ELF-1 (cell line): ENCODE measurements at places on chromosomes 12 and 14.
A peak's percentile ranks its signal among the peaks of the same experiment; 100 is the strongest.

DNA sequence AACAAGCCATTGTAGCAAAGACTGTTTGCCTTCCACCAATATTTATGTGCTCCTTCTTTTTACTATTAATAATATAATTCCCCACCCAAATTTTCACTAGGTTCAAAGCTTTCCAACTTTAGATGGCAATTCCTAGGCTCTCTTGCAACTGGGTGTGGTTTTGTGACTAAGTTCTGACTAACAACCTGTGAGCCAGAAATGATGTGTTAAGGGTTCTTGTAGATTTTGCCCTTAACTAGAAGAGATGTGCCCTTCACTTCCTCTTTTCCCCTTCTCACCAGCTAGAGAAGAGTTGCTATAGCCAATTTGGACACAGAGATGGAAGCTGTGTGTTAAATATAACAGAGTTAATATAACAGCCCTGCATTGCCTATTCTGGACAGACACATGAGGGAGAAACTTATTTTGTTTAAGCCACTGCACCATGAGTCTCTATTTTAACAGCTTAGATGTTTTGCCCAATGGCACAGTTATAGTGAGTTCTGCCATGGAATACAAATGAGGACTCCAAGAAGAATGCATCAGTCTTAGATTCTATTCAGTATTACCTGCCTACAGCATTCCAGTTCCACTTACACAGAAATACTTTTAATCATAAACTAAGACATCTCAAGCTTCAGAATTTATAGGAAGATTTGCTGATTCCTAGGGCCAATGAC, 216.2 kb downstream of the DUSP6 start:
- DNase-seq, result no peak

DNA sequence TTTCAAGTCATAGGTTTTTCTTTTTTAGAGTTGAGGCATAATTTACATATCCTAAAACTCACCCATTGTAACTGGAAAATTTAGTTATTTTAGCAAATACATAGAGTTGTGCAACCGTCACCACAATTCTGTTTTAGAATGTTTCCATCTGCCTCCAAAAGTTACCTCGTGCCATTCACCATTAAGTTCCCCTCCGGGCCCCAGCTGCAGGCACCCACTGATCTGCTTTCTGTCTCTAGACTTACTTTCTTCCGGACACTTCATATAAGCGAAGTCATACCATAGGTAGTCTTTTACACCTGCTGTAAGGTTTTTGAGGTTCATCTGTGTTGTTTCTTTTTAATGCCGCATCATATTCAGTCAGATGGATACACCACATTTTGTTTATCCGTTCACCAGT, 28.7 kb downstream of the PPP2R5C start:
- DNase-seq, result no peak

DNA sequence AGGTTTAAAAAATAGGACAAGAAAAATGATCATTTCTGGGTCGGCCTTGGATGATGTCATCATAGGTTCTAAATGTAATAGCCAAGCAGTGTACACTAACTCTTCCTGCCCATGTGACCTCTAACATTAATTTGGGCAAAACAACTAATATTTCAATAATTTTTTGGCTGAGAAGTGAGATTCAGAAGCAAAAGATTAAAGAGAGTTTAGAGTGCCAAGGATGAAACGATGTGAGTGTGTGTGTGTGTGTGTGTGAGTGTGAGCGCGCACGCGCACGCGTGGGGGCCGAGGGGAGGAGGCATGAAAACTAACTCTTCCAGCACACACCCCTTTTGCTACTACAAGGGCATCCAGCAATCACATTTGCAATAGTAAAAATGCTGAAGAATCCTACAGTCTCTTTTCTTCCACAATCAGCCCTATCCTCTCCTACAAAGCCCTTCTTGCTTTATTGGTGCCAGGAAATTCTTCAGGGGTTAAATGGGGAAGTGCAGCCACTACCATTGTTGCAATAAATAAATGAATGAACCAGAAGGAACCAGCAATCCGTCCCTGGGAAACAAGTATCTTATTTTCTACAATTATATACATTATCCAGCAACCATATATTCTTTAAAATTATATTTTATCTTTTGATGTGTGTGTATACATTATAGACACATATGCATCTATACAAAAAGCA, 52.9 kb downstream of the PEBP1 start:
- no peak for DNase-seq

DNA sequence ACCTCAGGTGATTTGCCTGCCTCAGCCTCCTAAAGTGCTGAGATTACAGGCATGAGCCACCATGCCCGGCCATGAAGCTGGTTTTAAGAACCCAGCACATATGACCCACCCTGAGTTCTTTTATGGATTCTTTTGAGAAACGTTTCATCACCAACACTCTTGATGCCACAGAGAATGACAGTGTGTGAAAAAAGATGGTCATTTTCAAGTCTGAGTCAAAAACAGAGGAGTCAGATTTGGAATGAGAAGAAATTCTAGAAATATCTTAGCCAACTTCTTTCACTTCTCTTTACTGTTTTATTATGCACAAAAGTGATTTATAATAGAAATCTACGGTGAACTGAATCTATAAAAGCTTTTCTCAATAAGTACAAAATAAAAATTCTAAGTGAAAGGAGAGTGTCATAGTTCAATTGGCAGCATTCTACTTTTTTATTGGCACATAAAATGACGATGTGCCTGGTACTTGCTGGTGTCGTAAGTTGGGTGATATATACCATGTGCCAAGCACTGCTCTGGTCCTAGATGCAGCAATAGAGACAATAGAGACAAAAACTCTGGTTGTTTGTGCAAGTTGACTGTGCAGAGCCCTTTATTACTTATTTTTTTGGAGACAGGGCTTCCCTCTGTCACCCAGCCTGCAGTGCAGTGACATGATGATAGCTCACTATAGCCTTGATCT, 33.9 kb downstream of the CCDC177 start:
- DNase-seq, result no peak

- no peak for DNase-seq
These were observed 150.2 kb upstream of the C14orf180 start for GRCh38 chr14:104429291-104429861.

- peak; percentile 82 for DNase-seq
These were observed 23.6 kb upstream of the FOS start for GRCh38 chr14:75254901-75255584.

- no peak for DNase-seq
These were observed 48.2 kb upstream of the LRFN5 start for GRCh38 chr14:41558490-41558889.

DNA sequence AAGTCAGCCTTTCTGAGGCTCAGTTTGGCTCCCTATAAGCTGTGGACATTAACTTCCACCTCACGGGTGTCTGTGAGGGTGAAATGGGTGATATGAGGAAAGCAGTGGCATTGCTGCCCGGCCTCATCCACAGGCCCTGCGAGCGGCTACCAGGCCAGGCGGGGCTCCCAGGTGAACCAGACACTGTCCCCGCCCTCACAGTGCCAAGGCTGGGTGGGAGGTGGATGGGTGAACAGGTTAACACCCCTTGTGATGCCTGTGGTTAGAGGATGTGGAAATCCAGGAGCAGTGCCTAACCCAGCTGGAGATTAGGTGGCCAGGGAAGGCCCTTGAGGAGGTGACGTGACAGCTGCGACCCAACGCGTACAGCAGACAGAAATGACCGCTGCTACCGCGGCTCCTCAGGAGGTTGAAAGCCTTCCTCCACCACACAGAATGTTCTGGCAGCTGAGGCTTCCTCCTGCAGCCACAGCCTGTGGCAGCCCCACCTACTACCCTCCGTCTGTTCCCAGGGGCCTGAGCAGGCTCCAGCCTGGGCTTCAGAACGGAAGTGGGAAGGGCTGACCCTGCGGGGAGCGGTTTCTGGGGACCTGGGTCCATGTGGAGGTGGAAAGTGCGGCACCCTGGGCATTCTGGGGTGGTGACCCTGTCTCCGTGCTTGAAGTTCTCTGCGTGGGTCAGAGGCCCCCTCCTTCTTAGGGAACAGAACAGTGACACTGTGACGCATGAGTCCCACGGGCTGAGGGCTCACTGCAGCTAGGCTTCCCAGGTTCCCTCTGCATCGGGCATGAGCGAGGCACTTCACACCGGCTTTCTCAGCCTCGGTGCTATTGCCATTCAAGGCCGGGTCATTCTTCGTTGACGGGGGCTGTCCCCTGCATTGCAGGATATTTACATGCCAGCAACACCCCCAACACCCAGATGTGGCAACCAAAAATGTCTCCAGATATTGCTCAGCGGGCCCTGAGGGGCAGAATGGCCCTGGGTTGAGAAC, 9.7 kb downstream of the MMAB start:
- DNase-seq, result no peak

- no peak for DNase-seq
These were observed 68.0 kb downstream of the GRIN2B start for GRCh38 chr12:13913371-13913770.

- no peak for DNase-seq
These were observed 1.5 kb upstream of the DIABLO start for GRCh38 chr12:122227341-122227740.

DNA sequence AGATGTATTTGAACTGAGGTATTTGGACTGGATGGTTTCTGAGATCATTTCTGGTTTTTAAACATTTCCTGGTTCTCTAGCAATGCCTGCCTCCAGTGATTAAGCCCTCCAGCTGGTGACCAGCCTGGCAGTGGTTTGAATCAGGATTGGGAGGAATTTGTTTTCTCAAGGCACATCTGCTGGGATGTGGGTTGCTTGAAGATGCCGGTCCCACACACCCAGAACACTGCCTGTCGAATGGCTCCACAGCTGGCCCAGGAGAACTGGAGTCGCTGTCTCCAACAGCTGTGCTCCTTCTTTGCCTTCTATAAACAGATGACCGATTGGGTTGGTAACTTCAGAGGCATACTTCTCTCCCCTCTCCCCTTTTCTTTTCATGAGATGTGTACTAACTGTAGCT, 258.0 kb upstream of the DDHD1 start:
- peak; percentile 3 for DNase-seq

DNA sequence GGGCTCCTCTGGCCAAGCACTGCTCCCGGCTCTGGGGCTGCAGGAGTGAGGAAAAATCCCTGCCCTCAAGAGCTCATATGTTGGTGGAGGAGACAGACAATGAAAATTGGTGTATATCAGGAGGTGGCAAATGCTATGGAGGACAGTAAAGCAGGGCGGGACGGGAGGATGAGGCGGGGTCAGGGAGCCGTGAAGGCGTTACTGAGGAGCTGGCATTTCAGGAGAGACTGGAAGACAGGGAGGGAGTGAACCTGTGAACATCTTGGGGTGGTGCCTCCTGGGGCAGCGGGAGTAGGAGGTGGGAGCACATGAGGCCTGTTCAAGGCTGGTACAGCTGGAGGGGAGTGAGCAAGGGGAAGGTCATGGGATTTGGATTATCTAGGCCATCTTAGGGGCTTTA, 26.6 kb downstream of the TSPAN9 start:
- no peak for DNase-seq

DNA sequence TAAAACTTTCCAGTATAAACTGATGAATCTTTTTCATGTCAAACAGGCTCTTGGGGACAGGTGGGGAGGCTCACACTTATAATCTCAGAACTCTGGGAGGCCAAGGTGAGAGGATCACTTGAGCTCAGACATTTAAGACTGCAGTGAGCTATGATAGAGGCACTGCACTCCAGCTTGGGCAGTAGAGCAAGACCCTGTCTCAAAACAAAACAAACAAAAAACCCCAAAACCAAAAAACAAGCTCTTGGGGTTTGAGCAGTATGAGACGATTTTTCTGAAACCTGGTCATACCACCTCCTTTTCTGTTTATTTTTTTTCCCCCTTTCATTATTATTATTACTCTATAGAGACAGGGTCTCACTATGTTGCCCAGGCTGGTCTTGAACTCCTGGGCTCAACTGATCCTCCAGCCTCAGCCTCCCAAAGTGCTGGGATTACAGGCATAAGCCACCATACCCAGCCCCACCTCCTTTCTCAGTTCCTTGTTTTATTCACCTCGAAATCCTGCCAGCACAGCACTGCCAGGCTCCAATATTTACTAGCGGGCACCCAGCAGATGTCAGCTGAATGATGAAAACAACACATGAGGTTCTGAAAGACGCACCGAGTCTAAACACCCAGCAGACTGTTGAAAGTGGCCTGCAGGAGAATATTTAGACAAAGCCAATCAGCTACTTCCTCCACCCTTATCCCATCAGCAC, 19.5 kb upstream of the CDK17 start:
- DNase-seq, result no peak

DNA sequence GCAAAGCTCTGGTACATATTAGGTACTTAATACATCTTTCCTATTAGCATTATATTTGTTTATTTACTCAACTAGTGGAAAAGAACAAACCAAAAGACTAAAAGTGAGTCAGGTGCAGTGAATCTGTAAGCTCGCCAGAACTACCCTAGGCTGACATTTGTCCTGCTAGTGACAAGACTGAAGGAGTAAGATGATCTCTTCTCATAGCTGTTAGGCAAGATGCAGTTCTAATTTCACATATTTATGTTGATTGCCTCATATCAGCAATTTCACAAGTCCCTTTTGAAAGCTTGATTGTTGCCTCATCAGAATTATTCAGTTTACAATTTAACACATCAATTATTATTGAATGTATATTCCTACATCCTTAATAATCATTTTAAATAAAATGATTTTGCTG, 293.0 kb upstream of the NAV3 start:
- DNase-seq, result no peak

GRCh38 chr12:47782372-47782770, 9.3 kb downstream of the SLC48A1 start:
- DNase-seq, result no peak

- no peak for DNase-seq
These were observed 59.0 kb upstream of the CRY1 start for GRCh38 chr12:107152315-107152714.

GRCh38 chr14:55285048-55285652, 13.9 kb downstream of the FBXO34 start:
- no peak for DNase-seq

GRCh38 chr14:36346052-36346451, 25.6 kb upstream of the MBIP start:
- DNase-seq, result no peak

- DNase-seq, result no peak
These were observed 158.4 kb downstream of the KLHL28 start for GRCh38 chr14:44803239-44803905.

GRCh38 chr12:70551731-70552130, 85.5 kb downstream of the PTPRB start:
- DNase-seq, result no peak

DNA sequence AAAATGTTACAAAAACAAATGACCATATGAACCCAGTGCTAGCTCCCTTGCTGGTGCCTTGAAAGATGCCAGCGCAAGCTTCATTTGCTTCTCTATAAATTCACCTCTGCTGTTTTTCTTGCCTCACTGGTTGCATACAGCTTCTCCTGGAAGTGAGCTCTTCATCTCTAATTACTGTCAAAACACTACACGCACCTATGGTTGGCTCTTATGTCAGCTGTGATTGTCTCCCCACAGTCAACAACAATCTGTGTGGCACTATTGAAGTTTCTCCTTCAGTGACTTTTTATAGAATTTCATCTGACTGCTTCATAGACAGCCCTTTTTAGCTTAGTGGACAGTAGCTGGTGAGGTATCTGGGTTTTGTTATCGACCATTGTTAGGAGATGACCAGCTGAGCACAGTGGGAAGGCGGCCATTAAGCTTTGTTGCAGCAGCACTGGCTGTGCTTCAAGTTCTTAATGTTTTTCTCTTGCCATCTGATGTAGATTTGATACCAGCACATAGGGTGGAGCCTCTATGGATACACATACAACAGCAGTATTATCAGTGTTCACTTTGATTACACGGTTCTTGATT, 131.8 kb downstream of the KITLG start:
- no peak for DNase-seq
